Fibroblast of villous mesenchyme (primary cell): ENCODE measurements at places on chromosomes 12 and 14. TPM values are rescaled to one million over a fixed set of nuclear protein-coding genes. Genes with fewer than 3 reads are reported as not detected.
A peak's percentile ranks its signal among the peaks of the same experiment; 100 is the strongest.

RDH5 gene
- 3.9 and 6.0 TPM in 2 replicates for total RNA-seq

C12orf75 gene
- total RNA-seq: 295 and 302 TPM in 2 replicates

NKX2-1 gene
- not detected in 2 replicates for total RNA-seq

- DNase-seq: peak; percentile 59
Measured at GRCh38 chr12:122190842-122191668, 8.1 kb downstream of the LRRC43 start.
